ENCODE measurements at places on chromosomes 6 and 20.

DNA sequence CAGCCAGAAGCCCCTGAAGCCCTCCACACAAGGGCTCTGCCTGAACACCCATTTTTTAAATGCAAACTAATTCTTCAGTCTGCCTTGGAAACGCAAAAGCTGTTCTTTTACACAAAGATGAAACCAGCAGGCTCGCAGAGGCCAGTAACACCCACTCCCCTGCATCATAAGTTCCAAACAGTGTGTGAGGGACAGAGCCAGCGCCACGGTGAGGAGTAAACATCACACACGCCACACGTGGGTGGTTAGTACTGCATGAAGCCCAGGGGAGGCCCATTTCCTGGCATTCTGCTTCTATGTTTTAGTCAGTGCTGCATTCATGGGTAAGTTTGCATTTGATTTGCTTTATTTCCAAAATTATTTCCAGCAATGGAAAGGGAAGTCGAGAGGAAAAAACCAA, 217.7 kb upstream of the RIN2 start:
- no peak for DNase-seq

DNA sequence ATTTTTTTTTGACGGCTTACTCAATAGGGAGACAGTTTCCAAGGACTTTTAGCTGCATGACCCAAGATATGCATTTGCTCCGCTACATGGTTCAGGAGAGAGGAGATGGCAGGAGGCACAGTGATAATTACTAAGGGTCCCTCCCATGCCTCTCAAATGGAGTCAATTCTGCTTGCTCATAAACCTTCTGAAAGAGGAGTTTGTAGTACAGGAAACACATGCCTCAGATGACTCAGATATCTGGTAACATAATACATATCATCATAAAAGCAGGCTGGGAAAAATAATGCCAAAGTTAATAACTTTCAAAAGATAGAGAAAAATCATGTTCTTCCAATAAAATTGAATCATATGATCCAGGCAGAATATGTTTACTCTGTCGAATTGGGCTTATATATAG, 97.6 kb upstream of the DEFB112 start:
- no peak for DNase-seq

- DNase-seq, result no peak
Observed at GRCh38 chr6:123848347-123848746, 44.7 kb downstream of the NKAIN2 start.

DNA sequence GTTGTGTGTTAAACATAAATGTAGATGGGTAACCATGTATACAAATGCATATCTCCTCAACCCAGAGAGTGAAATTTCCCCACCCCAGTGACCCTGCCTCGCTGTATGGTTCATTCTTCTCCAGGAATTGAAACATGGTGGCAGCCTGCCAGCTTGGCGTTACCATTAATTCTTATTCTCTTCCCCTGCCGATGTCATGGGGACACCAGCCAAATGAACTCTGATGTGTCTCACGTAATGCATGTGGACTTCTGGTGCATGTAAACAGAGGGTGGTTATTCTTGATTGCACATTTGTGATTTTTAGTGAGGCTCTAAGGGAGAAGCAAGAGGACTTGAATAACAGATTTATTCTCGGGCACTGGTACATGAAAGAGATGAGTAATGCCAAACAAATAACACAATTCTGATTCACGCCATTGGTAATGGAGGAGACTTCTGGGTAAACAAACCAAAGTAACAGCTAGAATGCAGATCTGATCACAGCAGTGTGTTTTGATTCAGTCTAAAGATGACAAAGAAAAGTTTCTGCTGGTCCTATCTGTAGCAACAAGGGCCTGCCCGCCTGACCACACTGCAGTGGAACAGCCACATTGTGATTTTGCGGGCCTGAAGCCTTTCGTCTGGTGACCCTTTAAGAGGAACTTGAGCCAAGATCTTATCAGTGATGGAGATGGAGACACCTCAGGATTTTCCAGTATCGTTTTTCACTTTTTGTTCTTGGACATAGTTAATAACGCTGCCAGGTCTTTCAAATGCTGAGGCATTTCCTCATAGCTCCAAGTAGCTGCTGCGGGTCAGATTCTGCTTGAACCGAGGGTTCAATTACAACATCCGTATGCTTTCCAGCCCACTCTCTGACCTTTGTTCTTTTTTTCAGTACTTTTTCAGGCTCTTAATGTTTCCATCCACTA, 171.8 kb upstream of the AKAP12 start:
- no peak for DNase-seq

DNA sequence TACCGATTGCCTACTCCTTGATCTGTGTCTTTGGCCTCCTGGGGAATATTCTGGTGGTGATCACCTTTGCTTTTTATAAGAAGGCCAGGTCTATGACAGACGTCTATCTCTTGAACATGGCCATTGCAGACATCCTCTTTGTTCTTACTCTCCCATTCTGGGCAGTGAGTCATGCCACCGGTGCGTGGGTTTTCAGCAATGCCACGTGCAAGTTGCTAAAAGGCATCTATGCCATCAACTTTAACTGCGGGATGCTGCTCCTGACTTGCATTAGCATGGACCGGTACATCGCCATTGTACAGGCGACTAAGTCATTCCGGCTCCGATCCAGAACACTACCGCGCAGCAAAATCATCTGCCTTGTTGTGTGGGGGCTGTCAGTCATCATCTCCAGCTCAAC, 13.5 kb downstream of the CCR6 start:
- DNase-seq, result no peak

GRCh38 chr6:27477318-27478013, 4.6 kb upstream of the ZNF184 start:
- no peak for DNase-seq

- DNase-seq, result no peak
Observed at GRCh38 chr20:13322198-13322597, 101.1 kb downstream of the ISM1 start.

GRCh38 chr6:30640481-30640880, 6.5 kb upstream of the C6orf136 start:
- DNase-seq, result no peak

DNA sequence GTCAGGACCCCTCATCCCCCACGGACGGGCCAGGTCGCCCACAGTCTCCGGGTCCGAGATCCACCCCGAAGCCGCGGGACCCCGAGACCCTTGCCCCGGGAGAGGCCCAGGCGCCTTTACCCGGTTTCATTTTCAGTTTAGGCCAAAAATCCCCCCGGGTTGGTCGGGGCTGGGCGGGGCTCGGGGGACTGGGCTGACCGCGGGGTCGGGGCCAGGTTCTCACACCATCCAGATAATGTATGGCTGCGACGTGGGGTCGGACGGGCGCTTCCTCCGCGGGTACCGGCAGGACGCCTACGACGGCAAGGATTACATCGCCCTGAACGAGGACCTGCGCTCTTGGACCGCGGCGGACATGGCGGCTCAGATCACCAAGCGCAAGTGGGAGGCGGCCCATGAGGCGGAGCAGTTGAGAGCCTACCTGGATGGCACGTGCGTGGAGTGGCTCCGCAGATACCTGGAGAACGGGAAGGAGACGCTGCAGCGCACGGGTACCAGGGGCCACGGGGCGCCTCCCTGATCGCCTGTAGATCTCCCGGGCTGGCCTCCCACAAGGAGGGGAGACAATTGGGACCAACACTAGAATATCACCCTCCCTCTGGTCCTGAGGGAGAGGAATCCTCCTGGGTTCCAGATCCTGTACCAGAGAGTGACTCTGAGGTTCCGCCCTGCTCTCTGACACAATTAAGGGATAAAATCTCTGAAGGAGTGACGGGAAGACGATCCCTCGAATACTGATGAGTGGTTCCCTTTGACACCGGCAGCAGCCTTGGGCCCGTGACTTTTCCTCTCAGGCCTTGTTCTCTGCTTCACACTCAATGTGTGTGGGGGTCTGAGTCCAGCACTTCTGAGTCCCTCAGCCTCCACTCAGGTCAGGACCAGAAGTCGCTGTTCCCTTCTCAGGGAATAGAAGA, 978 bp downstream of the HLA-A start:
- peak; percentile 22 for DNase-seq

GRCh38 chr6:22062807-22063408, 233.9 kb downstream of the PRL start:
- DNase-seq, result peak; percentile 70

GRCh38 chr6:145811741-145812140, 2.9 kb downstream of the FBXO30 start:
- DNase-seq, result no peak

DNA sequence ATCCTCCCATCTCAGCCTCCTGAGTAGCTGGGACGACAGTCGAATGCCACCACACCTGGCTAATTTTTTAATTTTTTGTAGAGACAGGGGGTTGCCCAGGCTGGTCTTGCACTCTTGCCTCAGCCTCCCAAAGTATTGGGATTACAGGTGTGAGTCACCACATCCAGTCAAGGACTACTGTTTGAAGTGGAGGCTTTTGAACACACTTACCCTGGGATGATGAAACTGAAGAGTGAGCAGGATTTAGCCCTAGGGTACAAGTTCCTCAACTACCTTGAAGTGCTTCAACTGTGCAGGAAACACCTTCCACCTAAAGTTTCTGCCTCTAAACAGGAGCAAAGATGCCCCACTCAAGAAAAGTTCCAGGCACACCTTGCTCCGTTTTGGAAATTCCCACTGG, 15.7 kb upstream of the PARD6B start:
- no peak for DNase-seq

DNA sequence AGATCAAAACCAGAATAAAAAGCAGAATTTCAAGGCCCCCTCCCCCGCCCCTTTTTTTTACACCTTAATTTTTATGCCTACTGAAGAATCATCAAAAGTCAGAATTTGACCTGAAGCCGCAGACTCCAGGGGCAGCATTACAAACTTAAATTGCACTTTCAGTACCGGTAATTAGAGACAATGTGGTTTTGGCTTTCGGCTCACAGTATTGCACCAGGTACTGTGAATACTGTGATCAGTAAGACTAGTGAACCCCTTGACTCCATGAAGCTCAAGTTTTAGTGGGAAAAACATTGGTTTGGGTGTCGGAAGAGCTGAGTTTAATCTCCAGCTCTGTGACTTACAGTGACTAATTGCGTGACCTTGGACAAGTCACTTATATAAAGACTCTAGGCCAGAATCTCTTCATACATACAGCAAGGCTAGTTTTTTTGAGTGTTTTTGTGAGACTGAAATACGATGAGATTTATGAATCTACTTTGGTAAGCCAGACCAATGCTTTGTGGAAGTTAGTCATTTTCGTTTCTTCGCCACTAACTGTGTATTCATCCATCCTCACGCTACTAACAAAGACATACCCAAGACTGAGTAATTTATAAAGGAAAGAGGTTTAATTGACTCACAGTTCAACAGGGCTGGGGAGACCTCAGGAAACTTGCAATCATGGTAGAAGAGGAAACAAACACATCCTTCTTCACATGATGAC, 114.7 kb downstream of the SASH1 start:
- no peak for DNase-seq

- DNase-seq, result no peak
Observed at GRCh38 chr6:4607793-4608192, 168.4 kb upstream of the CDYL start.

GRCh38 chr20:57968120-57968519, 258.3 kb upstream of the PMEPA1 start:
- no peak for DNase-seq

DNA sequence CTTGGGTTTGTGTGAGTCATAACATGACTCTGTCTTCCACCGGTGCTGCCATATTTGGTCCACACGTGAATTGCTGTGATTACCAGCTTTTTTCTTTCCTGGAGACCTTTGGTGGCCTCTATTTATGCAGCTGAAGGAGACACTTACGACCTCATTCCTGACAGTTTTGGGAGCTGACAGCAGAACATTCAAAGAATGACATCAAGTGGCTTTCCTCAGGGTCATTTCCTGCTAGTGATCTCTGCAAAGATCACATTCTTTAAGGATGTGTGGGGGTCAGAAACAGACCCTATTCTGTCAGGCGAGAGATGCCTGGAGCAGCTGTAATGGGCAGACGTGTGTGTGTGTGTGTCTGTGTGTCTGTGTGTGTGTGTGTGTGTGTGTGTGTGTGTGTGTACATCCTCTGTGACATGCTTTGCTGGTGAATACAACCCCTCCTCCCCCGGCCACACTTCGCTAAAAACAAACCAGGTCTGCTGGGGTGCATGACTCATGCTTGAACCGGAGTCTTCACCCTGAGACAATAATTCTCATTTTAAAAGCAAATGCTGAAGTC, 115.6 kb downstream of the TMEM170B start:
- peak; percentile 30 for DNase-seq

- no peak for DNase-seq
Observed at GRCh38 chr6:53360093-53360912, 11.6 kb upstream of the ELOVL5 start.

DNA sequence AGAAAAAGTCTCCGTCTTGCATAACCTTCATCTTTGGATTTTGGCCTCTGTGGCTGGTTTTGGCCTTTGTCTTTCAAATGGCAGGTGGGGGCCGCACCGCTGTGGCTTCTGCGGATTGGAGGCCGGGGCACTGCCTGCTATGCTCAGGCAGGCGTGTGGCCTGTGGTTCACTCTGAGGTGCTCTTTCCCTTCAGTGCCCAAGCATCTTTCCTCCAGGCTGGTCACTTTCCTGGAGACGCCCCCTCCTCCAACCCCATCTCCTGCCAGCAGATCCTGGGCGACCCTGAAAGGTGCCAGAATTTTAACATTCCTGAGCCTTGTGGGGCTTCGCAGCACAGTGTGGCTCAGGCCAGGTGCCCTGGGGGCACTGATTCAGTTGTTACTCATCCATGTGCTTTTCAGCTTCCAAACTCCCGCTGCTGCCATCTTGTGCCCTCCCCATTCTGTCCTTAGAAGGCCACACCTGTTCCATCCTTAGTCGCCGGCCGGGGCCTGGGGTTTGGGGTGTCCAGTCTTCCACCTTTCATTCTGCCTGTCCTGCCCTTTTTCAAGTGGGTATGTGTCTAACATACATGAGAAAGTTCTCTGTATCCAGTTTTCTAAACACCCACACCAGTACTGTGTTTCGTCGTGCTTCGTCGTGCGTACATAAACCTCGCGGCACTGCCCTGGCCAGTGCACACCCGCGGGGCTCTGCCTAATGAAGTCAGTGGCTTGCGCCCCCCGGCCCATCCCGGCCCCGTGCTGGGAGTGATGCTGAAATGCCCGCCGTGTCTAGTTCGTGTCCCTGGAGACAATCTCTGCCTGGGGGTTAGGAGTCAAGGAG, 12.1 kb downstream of the SS18L1 start:
- DNase-seq, result no peak

DNA sequence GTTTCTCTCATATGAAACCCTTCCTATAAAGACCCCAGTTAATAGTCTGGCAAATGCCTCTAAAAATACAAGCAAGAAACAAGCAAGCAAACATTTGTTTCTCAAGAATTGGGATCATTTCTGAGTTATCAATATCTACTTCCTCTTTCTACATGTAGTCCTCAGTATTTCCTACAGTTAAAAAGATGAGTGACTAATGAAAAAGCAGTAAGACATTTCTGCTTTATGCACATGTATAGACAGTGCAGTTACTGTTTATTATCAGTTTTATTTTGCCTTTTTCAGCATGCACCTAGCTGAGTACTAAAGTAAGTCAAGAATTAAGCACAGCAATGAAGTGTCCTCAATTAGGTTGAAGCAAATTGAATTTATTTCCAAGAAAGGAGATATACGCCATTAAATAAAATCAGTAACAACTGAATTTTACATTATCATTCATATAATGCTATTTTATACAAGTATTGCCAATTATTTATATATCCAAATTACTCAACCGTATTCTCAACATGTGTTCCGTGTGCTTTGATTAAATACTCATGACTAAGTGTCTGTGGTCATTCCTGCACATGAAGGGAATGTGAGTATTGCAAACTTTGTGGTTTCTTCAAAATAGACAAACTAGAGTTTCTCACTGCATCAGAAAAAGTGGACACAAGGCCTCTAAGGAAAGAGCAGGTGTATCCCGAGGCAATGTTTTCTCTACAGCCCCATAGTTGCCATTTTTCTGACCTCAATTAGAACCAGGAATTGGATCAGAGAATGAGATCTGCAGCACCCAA, 159.3 kb upstream of the MARCKS start:
- no peak for DNase-seq

- no peak for DNase-seq
Observed at GRCh38 chr6:162056745-162057144, 670.8 kb downstream of the PRKN start.
